ENCODE measurements at places on chromosomes 16 and 17. TPM values are rescaled to one million over a fixed set of nuclear protein-coding genes. Genes with fewer than 3 reads are reported as not detected.

DNA sequence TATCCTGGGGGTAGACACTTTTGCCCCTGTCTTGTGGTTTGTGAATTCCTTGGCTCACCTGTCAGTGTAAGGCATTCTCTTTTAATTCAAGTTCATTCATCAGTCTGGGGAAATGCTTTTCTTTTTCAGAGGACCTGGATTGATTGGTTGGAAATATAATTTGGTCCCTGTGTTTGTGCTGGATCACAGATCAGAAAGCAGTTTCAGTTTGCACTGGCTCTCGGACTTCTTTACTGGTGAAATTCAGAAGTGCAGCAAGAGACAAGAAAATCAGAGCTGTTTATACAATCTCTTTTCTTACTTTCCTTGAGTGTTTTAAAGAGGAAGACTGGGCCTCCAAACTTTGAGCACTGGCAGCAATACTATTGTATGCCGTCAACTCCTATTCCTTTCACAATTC, 161.8 kb upstream of the KCNJ16 start:
- no peaks in the 10 kb centered on the region for H3K36me3 ChIP-seq
- peak; percentile 28 for DNase-seq
- no peaks in the 10 kb centered on the region for H3K27me3 ChIP-seq
- peak overlapping the region; percentile 22 for H3K4me3 ChIP-seq
- peaks cover 2% of the 10 kb centered on the region for H3K4me1 ChIP-seq

DNA sequence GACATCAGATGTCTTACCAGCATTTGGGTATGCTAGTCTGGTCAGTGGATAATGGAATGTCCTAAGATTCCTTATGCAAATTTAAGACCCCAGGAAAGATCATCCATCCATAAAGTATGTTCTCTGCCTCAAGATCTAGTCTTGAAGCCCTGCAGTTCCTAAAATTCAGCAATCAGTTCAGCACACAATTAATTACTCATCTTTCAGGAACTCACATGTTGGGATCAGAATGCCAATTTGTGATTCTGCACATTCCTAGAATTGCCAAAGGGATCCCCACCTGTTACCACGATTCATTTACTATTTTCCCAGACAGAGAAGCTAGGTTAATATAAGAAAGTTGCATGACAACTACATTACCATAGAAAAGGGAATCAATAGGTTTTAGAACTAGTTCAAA, 3.2 kb downstream of the OR2C1 start:
- no peaks in the 10 kb centered on the region for H3K4me1 ChIP-seq
- H3K36me3 ChIP-seq, result no peaks in the 10 kb centered on the region
- H3K27me3 ChIP-seq, result no peaks in the 10 kb centered on the region
- H3K27ac ChIP-seq, result no peak overlapping the region

DNA sequence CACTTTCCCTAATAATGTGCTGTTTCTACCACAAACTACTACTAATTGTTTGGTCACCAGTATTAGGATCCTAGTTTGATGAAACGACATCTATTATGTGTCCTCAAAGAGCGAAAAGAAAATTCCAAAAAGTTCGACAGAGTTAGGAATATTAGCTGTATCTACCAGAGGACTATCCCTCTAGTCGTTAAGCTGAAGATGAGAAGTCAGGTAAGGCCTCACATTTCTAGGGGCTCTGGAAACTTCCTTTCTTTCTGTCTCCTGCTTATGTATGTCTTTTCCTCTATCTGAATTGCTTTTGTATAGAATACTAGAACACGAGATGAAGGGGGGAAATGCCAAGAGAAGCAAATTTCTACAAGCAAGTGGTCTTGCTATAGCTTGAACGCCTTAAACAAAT, 1.6 kb downstream of the GLG1 start:
- no peaks in the 10 kb centered on the region for H3K27me3 ChIP-seq
- peak overlapping the region; percentile 83 for H3K4me3 ChIP-seq
- H3K4me1 ChIP-seq, result peaks cover 12% of the 10 kb centered on the region

The PYDC1 gene
- not detected for total RNA-seq

The OR1A1 gene
- total RNA-seq, result not detected

The SP6 gene
- under 0.01 TPM for total RNA-seq
